Tibial nerve (tissue), 4 donors: ENCODE measurements at places on chromosomes 11 and 22.

DNA sequence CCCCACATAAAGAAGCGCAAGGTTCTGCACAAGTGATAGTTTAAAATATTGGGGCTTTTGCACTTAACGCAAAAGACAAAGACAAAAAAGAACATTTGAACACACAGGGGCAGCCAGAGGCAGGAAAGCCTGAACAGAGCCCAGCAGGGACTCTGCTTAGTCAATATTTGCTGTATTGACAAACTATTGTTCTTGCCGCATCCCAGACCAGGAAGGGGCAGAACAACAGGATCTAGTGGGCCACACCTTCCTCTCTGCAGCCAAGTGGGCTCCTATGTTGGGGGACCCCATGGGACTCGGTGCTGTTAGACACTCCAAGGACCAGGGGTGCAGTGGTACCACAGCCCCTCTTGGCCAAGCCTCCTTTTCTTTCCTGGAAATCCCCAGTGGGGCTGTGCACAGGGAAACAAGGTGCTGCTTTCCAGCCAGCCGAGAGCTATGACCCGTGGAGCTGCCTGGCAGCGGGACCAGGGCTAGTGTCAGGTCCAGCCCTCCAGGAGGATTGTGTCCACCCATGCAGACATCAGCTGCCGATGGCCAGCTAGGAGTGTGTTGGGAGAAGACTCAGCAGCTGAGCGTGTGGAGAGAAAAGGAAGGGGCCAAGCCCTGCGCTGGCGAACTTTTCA is 43.3 kb upstream of the ANO1 start:
- no peak for DNase-seq

DNA sequence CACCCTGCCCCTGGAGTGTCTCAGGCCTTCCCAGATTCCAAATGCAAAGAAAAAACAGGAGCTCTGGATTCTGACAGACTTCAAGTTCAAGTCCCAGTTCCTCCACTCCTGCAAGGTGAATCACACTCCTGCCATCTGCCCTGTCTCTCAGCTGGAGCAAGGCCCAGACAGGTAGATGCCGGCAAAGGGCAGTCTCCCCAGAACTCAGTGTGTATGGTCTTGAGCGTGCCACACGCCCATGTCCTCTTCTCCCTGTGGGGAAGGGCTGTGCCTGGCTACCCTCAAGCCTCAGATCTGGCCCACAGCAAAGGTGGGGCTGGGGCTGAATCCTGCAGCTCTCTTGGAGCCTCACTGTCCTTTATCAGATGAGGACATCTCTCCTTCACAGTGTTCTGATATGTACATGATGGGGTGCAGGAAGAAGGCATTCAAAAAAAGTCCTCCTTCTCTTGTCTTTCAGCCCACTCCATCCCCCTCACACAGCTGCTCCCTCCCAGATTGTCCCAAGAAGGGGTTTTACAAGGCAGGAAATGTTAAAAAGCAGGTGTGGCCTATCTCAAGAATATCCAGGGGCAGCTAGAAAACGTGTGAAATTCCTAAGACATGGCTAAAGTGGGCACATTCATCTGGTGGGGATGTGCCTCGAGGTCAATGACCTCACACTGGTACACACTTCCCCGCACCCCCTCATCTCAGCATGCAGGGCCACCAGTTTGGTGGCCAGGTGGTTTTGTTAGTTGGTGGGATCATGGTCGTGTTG is 27.7 kb upstream of the ARFGAP3 start:
- no peak for DNase-seq

GRCh38 chr11:121887976-121888557 is 227.9 kb downstream of the BLID start:
- no peak for DNase-seq

DNA sequence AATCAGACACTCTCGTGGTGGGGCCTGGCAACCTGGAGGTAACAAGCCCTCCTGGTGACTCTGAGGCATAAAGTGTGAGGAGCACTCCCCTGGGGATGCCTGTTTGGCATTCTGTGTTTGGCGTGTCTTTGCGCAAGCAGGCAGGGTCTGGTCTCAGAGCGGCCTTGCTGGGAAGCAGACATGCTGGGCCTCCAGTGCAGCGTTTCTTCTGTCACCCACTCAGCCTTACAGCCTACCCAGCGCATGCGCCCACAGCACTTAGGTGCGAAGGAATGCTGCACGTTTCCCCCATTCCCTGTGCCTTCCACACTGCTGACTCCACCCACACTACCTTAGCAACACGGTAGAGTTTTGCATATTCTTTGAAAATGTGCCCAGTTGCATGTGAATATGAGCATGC is 7.4 kb upstream of the CXCR5 start:
- no peak for DNase-seq

DNA sequence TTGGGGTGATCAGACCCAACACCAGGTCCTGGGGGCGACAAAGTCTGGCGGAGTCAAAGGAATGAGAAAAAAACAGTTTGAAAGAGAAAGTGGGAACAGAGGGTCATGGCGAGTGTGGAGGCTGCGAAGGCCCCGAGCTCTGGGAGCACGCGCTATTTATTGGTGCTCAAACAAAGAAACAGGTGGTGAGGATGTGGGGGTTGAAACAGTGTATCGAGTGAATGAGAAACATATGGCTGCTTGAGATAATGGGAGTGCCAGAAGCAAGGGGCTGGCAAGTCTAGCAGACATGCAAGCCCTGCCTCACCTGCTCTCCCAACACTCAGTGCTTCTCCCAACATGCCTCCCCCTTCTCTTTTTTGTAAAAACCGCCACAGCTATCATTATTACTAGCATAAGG is 7.8 kb upstream of the DUSP18 start:
- DNase-seq = no peak
